ENCODE measurements at places on chromosomes 13 and 19.

- no peak for DNase-seq
These were observed 386.6 kb downstream of the DIAPH3 start for GRCh38 chr13:59776924-59777690.

DNA sequence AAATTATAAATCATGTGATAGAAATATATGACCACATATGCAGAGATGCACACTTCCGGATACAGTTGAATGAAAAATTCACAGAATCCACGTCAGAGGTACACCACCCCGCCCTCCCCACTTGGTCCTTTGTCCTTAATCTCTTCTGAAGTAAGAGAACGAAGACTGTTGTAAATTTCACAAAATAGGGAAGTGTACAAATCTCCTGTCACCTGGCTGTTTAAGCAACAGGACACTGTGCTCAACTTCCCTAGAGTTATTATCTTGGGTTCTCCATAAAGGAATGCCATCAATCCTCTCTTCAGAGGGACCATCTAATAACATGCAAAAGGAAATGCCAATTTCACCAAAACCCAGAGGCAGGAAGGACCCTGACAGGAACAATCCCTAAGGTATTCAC lies 10.5 kb upstream of the CEACAM6 start:
- DNase-seq, result no peak

- DNase-seq, result no peak
These were observed 126.2 kb downstream of the LMO7 start for GRCh38 chr13:75762076-75762937.

- peak; percentile 84 for DNase-seq
These were observed 22.5 kb upstream of the KLF2 start for GRCh38 chr19:16301999-16302694.

GRCh38 chr13:101967781-101968180 lies 434.1 kb downstream of the FGF14 start:
- DNase-seq, result no peak

GRCh38 chr19:28543244-28543776 lies 669.6 kb downstream of the UQCRFS1 start:
- no peak for DNase-seq

DNA sequence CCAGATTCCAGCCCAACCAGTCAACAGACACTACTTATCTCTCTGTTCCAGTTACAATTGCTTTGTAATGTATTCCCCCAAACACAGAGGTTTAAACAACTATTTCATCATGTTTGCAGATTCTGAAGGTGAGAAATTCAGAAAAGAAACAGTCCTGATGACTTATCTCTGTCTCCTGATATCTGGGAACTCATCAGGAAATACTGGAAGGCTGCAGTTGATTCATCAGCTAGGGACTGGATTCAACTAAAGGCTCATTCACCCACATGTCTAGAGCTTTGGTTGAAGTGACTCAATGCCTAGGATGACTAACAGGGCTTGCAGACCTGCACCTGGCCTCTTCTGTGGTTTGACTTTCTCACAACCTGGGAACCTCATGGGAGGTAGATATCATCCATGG lies 56.6 kb upstream of the GPC6 start:
- no peak for DNase-seq

DNA sequence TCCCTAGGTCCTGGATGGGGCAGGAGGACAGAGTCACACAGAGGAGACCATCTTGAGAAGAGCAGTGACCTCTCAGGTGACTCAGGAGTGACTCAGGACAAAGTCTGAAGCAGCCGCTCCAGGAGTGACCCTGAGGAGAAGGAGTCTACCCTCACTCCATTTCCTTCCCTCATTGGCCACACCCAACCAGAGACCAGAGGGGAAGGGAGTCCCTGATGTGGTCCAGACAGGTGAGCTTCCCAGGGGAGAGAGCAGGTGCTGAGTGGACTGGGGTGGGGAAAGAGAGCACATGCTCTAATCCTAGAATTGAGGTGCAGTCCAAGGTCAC lies 75.5 kb upstream of the MEDAG start:
- no peak for DNase-seq

- DNase-seq, result no peak
These were observed 263.7 kb downstream of the DACH1 start for GRCh38 chr13:71603255-71603654.

DNA sequence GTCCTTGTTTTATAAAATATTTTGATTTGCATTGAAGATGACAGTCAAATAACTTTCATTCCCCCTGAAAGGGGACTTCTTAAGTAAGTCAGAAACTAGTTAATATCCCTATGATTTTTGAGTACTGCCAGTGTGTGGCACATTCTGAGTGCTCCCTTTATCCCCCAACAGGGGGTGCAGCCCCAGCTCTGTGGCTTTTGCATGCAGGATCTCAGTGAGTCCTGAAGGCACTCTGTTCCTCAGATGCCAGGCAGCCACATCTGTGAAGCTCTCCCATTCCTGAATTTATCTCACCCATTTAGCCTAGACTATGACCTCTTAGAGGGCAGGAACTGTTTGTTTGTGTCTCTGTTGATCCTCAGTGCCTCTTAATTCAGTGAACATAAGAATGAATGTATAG lies 123.1 kb downstream of the CDK8 start:
- peak; percentile 17 for DNase-seq

DNA sequence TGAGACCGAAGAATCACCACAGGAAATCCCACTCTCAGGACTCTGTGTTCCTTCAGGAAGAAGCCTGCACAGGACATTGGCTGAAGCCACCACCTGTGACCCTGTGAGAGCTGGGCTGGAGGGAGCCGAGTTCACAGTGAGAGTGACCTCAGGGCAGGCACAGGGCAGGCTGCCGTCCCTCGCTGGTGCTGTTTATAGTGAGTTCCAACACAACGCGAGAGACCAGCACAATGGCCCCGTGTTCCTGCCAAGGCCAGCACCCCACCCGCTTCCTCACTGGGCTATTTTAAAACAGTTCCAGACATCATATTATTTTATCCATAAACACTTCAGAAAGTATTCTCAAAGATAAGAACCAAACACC lies 18.4 kb upstream of the GAS6 start:
- peak; percentile 81 for DNase-seq

GRCh38 chr19:31784671-31785101 lies 435.4 kb upstream of the TSHZ3 start:
- no peak for DNase-seq

Measured in psoas muscle (tissue), 8 donors.